ENCODE measurements at places on chromosomes 12 and 14.
A peak's percentile ranks its signal among the peaks of the same experiment; 100 is the strongest.

- no peak for DNase-seq
Observed at GRCh38 chr12:52823761-52824450, 10.0 kb upstream of the KRT4 start.

- no peak for DNase-seq
Observed at GRCh38 chr12:66131067-66131688, 628 bp upstream of the LLPH start.

DNA sequence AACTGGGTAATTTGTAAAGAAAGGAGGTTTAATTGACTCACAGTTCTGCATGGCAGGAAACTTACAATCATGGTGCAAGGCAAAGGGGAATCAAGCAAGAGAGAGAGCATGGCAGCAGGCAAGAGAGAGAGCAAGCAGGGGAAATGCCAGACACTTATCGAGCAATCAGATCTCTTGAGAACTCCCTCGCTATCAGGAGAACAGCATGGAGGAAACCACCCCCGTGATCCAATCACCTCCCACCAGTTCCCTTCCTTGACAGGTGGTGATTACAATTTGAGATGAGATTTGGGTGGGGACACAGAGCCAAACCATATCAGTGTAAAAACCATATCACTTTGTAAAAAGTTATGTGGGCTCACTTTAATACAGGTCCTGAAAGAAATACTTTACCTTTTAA is 56.4 kb upstream of the NEDD1 start:
- no peak for DNase-seq

DNA sequence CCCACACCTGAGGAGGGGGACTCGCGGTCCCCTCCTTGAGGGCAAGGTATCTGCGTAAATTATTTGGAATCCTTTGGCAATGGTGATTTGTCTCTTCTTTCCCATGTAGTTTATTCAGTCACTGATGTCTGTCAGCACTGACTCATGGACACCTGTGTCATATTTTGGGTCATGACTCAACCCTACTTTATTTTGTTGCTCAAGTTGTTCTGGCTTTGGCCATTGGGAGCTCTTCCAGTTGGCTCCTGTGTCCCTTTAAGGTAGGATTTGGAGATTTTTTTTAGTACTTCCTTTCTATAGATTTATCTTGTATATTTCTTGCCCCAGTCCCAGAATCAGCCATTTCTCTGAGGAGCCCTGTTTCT is 47.4 kb upstream of the C14orf180 start:
- no peak for DNase-seq

DNA sequence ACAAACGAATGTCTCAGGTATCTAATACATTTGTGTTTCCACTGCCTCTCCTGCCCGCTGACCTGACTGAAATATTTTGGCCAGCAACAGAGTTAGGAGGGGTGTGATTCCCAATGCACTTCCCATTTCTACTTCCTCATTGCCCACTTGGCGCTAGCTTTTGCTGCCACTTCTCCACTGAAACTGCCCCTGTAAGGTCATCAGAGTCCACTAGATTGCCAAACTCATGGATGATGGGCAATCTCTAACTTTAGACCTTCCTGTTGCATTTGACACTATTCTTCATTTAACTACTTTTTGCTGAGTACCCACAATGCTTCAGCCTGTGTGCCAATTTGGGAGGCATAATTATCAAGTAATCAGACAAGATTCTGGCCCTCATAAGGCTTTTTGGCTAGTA is 40.8 kb downstream of the GPR65 start:
- DNase-seq, result no peak

DNA sequence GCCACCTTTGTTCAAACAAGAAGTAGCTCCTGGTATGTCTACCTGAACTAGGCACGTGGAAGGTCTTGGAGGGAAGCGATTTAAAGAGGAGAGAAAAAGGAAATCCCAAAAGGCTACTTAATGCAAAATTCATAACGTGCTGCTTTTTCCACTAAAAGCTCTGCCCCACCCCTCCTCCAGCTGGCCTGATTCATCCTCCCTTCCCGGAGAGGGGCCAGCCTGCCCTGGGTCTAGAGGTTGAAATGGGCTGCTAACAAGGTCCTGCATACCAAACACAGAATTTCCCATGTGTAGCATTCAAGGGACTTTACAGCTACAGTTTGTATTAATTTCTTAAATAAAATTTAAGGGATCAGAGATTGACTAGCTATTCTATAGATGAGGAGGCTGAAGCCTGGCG is 83.2 kb downstream of the KNTC1 start:
- DNase-seq, result no peak

DNA sequence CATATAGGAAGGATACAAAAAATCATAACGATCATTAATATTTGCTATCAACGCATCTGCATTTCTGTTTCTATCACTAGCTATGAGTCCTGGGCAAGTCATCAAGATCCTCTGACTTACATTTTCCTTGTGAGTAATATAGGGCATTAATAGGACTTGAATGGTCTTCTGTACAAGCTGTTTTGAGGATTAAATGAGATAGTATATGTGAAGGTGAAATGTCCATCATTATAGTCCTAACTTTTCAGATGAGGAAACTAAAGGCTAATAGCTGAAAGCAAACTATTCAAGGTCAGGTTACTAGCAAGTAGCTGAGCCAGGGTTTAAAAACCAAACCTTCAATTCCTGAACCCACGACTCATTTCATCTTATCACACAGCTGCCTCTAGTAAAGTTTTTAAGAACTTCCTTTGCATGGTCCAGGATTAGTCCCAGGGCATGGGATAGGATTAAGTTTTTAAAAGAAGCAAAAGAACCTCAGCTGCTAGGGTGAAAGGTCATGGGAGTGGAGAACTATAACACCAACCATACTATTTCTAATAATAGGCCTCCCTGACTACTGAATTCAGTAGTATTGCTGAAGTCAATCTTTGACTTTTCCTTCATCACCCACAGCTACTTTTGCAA is 101.4 kb upstream of the ADAMTS20 start:
- no peak for DNase-seq

DNA sequence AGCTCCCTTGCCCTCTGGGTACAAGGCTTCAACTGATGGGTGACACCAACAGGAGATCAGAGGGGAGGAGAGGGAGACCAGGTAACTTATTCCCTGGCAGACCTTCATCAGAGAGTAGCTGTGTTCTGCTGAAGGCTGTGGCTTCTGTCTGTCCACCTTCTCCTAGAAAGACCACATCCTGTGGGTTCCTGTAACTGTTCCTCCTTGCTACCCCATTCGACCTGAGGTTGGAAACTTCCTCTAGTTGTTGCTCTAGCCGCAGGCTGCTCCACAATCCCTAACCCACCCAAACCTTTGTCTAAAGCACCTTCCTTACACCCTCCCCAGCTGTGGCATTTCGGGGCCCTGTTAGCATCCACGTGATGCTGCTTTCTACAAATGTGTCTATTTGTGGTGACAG is 454.2 kb downstream of the DPF3 start:
- DNase-seq, result no peak

GRCh38 chr14:101906645-101907044 is 57.7 kb upstream of the DYNC1H1 start:
- no peak for DNase-seq

DNA sequence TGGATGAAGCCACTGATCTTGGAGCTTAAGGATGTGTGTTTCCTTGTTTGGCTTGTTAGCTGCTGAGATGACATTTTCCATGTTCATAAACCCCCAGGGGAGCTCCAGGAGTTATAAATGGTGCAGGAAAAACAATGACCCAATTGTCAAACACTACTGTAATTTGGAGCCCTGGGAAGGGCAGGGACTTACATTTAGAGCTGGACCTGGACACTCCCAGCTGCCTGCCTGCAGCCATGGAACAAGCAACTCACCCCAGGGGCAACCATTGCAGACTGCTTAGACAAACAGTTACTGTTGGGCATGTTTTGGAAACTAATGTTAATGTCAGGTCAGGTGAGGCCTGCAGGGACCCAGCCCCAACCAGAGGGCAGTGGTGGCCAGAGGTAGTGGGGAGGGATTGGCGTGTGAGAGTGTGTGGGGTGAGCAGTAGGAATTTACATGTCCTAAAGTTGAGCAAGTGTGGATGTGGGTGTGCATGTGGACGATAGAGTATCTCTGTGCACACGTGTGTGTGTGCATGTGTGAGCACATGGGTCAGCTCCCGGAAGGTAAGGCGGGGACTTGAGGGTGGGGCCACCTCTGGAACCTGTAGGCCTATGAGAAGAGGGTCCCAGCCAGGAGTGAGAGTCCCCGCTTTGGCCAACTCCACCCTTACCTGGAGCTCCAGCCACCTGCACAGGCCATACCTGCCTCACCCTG is 86.4 kb upstream of the NOS1 start:
- DNase-seq, result no peak

- peak; percentile 31 for DNase-seq
Observed at GRCh38 chr12:75747572-75748021, 236.2 kb upstream of the KRR1 start.

DNA sequence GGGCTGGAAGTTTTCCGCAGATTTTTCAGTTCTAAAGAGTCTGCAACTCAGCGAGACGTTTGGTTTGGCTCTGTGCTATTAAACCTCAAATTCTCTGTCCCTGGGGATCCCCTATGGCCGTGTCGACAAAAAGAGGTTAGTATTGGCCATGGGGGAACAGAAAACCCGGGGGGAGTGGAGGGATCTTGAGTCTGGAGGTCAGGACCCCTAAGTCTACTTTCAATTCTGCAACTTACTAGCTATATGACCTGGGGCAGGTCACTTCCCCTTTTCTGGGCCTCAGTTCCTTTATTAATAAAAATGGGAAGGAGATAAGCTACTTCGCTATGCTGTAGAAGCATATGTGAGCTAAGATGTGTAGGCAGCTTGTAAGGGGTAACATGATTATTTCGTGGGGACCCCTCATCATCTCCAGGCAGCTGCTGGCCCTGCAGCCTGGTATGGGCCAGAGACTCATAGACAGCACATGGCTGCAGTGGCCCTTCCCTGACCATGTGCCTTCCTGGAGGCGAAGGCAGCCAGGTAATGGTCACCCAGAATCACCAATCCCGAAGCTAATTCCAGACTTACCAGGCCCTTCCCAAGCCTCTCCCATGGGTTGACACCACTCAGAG is 8.6 kb downstream of the ASB2 start:
- DNase-seq, result no peak

DNA sequence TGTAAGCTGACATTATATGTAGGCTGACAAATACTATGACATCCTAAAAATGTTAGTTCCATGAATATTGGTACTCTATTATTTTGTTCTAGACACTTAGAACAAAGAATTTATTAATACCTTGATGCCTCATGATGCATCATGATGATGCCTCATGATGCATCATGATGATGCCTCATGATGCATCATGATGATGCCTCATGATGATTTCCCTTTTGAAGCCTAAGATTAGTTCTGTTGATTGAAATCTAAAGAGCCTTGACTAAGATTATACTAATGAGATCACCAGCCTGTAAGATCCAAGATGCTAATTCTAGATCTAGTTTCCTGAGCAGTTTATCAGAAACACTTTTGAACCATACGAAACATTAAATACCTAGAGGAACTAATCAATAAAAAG is 4.6 kb upstream of the CEP128 start:
- DNase-seq, result no peak

GRCh38 chr14:51554953-51555352 is 96.8 kb upstream of the FRMD6 start:
- DNase-seq, result peak; percentile 58

GRCh38 chr12:86104087-86104486 is 152.1 kb downstream of the MGAT4C start:
- no peak for DNase-seq

DNA sequence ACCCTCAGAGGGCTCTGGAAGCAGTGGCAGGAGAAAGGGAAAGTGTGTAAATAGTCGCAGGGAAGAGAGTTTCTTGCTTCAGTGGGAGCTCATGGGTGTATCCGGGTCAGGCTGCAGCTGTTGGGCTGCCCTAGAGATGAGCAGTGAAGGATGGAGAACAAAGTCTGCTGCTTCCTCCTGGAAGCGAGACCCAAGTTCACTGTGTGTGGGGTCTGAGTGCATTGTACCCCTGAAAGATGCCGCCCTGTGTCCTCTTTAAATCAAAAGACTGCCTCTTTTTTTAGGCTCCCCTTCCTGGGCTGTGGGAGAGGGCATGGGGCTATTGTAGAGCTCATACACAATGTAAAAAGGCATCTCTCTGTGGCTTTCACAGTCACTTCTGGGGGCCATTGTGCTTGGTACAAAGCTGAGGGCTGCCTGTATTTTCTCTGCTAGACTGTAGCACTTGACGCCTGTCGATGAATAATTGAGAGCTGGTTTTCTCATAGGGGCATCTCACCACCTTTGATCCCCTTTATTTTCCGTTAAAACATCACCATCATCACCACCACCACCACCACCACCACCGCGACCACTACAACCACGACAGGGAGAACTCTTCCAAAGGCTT is 16.7 kb downstream of the CHST11 start:
- no peak for DNase-seq

DNA sequence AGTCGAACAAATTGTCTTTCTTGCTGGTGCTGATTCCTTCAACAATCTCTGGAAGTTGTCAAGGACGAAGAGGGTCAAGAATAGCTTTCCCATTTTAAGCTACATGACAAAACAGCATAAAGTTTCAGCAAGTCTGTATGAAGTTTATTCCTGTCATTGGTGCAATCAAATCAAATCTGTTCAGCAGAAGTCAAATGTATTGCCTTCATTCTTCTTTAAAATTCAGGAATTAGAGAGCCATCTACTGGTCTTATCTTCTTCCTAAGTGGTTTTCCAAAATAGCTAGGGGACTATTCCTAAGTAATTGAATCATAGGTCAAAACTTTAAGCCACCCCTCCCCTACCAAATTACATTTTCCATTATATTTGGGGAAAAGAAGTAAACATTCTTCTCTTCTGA is 990.2 kb downstream of the GALC start:
- peak; percentile 7 for DNase-seq

- no peak for DNase-seq
Observed at GRCh38 chr12:102347811-102348210, 132.6 kb downstream of the IGF1 start.

DNA sequence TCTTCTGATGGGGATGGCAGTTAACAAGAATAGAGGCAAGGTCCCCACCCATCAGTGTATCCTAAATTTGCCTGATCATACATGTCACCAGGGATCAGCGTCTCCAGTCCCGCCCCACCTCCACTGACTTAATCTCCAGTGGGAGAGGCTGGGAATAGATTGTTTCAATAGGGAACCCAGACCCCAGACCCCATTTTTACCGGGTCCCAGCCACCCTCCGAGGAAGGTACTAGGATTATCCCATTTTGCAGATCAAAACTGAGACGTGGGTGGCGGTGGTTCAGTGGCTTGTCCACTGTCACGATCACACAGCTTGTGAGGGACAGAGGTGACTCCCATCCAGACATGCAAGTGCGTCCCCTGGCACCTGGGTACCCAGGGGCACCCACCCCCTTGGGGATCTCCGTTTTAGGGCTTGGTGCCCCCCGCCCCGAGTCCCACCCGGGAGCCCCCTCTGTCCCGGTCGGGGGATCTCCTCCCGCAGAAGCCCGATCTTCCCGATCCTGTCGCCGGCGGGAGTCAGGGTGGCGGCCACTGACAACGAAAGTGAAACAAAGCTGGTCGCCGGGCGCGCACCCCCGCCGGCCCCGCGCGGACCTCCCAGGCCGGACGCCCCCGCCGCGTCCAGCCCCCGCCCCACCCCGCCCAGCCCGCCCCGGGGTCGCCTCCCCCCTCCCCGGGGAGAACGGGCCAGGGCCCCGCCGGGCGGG is 523 bp downstream of the WSB2 start:
- peak; percentile 58 for DNase-seq
